Activated CD8-positive, alpha-beta memory T cell treated with anti-CD3 and anti-CD28 coated beads for 48 hours (primary cell): ENCODE measurements at places on chromosomes 2 and 18.

DNA sequence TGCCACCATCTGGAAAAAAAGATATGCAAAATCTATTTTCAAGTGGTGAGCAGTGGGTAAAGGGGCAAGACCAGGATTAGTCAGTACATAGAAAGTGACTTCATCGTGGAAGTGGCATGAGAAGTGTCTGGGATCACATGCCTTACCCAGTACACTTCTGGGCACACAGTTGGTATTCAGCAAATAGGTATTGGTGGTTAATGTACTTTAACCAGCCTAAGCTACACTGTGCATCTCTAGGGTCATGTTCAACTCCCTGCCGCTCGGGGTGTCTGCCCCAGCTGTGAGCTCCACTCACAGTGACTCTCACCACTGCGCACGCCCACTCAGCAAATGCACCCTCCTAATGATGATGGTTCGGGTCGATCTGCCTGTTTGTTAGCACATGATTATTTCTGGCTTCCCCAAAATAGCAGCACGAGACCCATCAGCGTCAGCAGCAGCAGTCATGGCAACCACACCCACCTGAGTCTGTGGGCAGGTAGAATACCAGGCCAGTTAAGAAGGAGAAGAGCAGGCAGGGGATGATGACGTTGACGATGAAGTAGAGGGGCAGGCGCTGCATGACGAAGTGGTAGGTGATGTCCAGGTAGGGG lies 11.1 kb downstream of the CHRNA1 start:
- DNase-seq: no peak

DNA sequence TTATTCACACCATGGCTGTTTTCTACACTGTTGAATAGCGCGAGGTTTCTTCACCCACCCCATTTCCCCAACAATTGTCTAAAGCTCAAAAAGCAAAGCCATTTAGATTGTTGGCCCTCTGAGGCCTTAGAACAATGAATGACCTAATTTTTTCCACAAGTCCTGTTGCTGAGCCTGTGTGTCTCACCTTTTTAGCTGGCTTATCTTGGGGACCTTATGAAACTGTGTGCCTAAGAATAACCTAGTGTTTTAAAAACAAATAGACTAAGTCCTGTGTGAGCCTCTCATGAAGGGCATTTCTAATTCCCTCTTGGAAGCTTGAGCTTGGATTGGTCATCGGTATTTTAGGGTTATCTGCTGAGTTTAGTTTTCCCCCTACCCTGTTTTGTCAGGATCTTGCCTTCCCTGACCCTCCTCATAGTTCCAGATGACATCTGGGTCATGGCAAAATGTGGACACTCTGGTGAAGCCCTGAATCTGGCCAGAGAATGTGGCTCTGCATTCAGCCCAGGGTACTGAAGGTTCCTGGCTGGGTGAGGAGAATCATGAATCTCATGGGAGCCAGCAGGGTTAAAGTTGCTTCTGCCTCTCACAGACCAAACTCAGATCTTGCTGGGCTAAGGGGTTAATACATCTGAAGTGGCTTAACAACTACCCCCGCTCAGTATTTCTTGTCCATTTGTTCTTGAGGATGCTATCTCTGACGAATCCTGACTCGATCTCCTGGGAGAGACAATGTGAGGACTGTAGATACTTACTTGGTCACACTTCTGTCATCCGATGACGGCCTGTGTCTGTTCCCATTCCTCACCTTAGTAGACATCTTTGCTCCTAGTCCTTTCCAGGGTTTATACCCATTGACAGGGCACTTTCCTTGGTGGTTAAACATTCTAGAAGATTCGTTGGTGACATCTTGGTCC lies 104.2 kb upstream of the MAP4K3 start:
- no peak for DNase-seq

DNA sequence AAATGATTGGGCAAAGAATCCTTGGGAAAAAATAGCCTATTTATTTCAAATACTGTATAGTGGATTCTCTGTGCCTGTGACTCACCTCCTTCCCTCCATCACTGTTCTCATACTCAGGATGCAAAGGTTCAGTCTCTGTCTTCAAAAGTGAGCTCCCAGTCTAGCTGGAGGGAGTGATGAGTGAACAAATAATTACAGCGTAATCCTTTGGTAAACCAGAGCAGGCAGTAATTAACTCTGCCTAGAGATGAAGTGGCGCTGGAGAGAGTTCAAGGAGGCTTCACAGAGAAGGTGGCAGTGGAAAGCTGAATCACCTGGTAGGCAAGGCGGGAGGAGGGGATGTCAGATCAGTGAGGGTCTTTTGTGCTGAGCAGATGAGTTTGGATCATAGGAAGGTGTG lies 6.5 kb downstream of the DGUOK start:
- no peak for DNase-seq

- no peak for DNase-seq
These were observed 227.3 kb upstream of the RAB6C start for GRCh38 chr2:129752176-129752575.

DNA sequence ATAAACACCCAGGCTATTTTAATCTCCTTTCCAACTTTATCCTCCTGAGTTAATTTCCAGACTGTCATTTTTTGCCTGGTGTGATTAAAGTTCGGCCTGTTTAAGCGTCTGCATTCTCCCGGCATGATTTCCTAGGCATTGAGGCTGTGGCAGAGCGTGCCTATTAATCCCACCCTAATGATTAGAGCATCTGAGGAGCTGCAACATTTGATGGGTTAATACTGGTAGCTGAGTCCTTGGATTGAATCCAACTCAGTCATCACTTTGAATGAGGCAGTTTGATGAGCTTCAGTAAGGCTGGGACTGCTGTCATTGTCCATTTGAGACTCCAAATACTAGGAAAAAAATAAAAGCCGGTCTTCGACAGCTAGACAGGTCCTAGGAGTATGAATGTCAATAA lies 882.5 kb downstream of the SLC4A3 start:
- no peak for DNase-seq

DNA sequence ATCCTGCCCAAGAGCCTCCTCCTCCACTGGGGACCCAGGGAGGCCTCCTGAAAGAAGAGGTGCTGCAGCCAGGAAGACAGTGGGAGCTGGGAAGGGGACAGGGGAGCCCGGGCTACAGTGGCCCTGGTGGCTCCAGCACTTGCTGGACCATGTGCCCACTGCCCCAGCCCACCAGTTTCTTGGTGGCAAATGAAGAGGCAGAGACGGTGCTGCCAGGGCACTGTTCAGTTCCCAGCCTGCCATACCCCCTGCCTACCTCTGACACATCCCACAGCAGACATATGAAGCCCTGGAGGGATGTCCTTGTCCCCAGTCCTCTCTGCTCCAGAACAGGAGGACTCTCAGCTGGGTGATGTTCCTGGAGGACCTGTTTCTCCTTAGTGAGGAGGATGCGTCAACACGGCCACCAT lies 3.7 kb downstream of the RAMP1 start:
- DNase-seq: no peak

DNA sequence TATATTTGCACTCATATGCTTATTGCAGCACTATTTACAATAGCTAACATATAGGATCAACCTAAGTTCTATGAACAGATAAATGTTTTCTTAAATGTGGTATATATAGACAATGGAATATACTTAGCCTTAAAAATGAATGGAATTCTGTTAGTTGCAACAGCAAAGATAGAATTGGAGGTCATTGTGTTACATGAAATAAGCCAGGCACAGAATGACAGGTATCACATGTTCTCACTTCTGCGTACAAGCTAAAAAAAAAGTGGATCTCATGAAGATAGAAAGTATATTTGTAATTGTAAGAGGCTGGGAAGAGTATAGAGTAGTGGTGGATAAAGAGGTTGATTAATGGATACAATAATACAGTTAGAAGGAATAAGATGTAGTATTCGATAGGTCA lies 255.5 kb upstream of the SETBP1 start:
- no peak for DNase-seq

DNA sequence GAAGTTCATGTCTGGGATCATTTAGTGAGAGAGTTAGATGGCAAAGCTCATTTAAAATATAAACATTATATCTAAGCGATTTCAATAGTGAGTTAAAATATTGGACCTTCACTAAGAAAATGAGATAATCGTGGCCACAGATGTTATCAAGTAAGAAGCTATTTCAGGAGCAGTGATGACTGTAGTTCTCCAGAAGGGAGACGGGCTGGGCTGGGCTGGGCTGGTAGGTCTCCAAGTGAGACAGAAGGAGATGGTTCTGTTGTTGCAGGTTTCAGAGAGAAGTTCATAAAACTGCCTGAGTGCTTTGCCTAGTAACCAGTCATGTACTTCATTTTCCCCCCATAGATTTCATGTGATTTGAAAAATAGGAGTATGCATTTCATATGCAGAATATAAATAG lies 130.1 kb upstream of the DAPL1 start:
- no peak for DNase-seq

GRCh38 chr2:62287899-62288880 lies 92.3 kb downstream of the B3GNT2 start:
- peak; percentile 45 for DNase-seq

DNA sequence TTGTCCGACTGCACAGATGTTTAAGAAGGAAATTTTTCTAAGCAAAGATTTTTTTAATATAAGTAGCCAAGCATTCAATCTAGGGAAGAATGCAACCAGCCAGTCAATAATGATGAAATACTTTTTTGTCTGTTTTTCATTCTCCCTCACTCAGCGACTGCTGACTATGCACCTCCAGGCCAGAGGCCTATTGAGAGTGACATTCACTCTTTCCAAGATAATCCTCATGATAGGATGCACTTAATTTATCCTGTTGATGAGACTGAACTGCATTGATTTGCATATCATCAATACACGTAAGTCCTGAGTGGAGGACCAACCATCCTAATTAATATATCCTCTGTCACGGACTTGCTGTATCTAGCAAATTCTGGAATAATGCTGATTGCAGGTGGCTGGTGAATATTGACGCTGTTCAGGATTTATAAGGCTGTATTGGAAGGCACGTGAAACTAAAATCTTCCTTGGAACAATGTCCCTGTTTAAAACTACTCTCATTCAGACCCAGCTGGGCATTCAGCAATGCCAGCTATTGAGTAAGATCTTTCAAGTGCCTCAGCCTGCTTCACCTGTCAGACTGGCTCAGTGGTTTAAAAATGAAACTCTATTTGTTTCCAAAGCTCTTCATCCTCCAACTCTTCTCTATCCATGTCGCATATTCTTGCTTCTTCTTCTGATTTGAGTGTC lies 142.2 kb downstream of the MAP2 start:
- DNase-seq: no peak

- no peak for DNase-seq
These were observed 2.0 kb downstream of the ANKRD44 start for GRCh38 chr2:197308585-197308984.

DNA sequence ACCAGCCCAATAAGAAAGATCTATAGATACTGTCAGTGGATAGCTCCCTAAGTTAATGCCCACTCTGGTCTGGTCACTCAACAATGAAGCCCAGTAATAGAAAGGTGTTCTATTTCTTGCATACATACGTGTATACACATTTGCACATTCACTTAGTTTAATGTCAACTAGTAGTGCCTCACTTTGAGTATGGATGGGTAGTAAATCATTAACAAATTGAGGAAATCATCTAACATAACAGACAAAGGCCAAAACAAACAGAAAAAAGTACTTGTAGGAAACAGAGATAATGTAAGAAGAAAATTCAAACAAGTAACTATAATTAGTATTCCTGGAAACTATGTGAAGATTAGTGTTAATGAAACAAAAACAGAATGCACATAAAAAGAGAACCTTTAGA lies 13.3 kb upstream of the CCDC195 start:
- DNase-seq: no peak

GRCh38 chr2:21104030-21104660 lies 19.6 kb upstream of the TDRD15 start:
- no peak for DNase-seq

GRCh38 chr18:73286584-73286983 lies 418.8 kb upstream of the NETO1 start:
- DNase-seq: no peak

DNA sequence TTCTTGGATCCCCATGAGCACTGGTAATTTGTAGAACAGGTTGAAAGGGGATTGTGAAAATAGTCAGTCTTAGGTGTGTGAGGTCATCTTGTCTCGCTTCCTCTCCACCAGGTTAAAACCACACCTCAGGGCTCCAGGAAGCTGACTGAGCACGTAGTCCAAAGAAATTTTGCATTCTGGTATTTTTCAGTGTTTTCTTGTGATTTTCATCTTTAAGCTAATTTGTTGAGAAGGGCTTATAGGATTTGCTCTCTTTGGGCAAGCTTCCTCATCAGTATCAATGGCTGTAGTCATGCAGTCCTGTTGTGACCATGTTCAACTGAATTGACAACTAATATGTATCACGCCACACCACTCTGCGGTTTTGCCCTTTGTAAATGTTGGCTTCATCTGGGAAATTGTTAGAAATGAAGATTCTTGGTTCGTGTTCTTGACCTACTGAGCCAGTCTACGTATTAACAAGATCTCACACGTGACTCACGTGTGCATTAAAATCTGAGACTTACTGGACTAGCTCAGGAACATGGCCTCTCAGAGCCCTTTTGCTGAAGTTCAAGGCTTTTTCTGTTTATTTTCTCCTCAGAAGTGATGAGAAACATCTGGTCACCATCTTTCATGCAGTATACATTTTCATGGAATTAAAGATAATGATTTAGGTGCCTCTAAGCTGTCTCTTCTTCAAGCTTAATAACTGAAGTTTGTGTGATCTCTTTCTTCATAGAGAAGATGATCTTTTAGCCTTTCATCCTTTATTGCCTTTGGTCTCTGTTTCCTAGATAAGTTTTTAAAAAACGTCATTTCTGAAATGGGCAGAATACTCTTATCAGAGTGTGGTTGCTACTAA lies 32.8 kb downstream of the FMNL2 start:
- no peak for DNase-seq

- DNase-seq: no peak
These were observed 49.0 kb upstream of the PAIP2B start for GRCh38 chr2:71275939-71276310.
